IPS DF 19.7 (cell line): ENCODE measurements at places on chromosomes 11 and 22.

DNA sequence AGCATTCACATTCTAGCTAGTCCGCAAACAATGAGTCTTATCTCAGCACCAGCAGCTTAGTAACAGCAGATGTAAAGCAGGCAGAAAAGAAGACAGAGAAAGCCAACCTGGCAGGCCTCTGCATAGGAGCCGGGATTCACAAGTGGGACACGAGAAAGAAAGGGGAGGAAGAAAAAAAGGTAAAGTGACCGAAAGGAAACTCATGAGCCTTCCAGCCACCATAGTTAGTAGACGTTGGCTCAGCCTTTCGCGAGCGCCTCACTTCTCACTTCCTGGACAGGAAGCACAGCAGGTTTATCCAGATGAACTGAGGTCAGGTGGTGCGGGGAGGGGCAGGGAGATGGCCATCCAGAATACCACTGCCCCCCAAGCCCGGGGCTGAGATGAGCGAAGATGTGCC lies 19.7 kb upstream of the KAT5 start:
- no peak for DNase-seq

- DNase-seq: no peak
Measured at GRCh38 chr11:106202935-106203620, 125.6 kb downstream of the AASDHPPT start.

- DNase-seq: no peak
Measured at GRCh38 chr11:46330563-46331281, 16.5 kb upstream of the DGKZ start.

DNA sequence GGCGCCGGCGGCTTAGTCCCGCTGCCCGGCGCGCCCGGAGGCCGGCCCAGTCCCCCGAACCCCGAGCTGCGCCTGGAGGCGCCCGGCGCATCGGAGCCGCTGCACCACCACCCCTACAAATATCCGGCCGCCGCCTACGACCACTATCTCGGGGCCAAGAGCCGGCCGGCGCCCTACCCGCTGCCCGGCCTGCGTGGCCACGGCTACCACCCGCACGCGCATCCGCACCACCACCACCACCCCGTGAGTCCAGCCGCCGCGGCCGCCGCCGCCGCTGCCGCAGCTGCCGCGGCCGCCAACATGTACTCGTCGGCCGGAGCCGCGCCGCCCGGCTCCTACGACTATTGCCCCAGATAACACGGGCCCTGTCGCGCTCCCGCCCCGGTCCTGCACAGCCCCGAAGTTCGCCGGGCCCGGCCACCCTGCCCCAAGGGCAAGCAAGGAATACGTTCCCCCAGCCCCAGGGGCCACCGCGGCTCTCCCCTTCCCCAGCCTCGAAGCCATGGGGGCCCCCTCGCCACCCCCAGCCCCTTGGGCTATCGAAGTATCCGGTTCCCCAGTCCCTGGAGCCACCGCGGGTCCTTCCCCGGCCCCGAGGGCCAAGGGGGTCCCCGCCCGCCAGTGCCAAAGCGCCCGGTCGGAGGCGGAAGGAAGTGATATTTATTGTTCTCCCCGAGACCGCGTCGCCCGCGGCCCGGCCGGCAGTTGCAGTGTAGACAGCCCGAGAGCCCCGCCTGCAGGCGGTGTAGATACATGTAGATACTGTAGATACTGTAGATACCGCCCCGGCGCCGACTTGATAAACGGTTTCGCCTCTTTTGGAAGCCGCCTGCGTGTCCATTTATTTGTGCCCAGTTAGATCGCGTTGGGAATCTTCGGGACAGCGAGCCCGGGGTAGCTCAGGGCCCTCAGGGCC lies 6.2 kb downstream of the TBX1 start:
- no peak for DNase-seq
